HepG2 (cell line): ENCODE measurements at places on chromosomes 3 and 15. TPM values are rescaled to one million over a fixed set of nuclear protein-coding genes. Genes with fewer than 3 reads are reported as not detected.

BSN gene
- 0.70 and 0.86 TPM in 2 replicates for total RNA-seq

MME gene
- total RNA-seq = not detected in 2 replicates

ARL6IP5 gene
- total RNA-seq = 19.6 and 29.6 TPM in 2 replicates

KIF15 gene
- total RNA-seq = 33.8 and 55.1 TPM in 2 replicates

GRK7 gene
- not detected in 2 replicates for total RNA-seq

FANCD2OS gene
- not detected in 2 replicates for total RNA-seq

CX3CR1 gene
- total RNA-seq = not detected in 2 replicates

CCR1 gene
- total RNA-seq = not detected in 2 replicates

CEMIP gene
- total RNA-seq = 1.9 and 4.3 TPM in 2 replicates

DLL4 gene
- 0.13 and 0.20 TPM in 2 replicates for total RNA-seq

SLC9C1 gene
- not detected in 2 replicates for total RNA-seq

LTF gene
- not detected in 2 replicates for total RNA-seq

CD86 gene
- not detected in 2 replicates for total RNA-seq

HGD gene
- 265 and 319 TPM in 2 replicates for total RNA-seq

CFAP20DC gene
- total RNA-seq = not detected in 2 replicates

ITIH4 gene
- total RNA-seq = 1.5 and 5.3 TPM in 2 replicates

RAD51 gene
- 12.8 and 20.6 TPM in 2 replicates for total RNA-seq

SLC24A5 gene
- total RNA-seq = not detected in 2 replicates

TMF1 gene
- 38.4 and 48.1 TPM in 2 replicates for total RNA-seq

GOLGA8N gene
- total RNA-seq = 0.49 and 0.66 TPM in 2 replicates

BCL2A1 gene
- total RNA-seq = 0.31 and 0.97 TPM in 2 replicates

PAK6 gene
- total RNA-seq = 0.07 TPM in 1 of 2 replicates, not detected in the other

ACTC1 gene
- total RNA-seq = not detected in 2 replicates

CSPG4 gene
- total RNA-seq = 0.03 and 0.04 TPM in 2 replicates

SCAANT1 gene
- not detected in 2 replicates for total RNA-seq

MYZAP gene
- total RNA-seq = 0.13 TPM in 1 of 2 replicates, not detected in the other

PPP1R14D gene
- 0.49 and 0.53 TPM in 2 replicates for total RNA-seq

SMCO1 gene
- total RNA-seq = not detected in 2 replicates

CCDC54 gene
- total RNA-seq = not detected in 2 replicates

GOLGA6B gene
- total RNA-seq = not detected in 2 replicates

CCR9 gene
- total RNA-seq = not detected in 2 replicates

GOLGA6L7 gene
- total RNA-seq = not detected in 2 replicates

KIF7 gene
- 4.4 and 6.2 TPM in 2 replicates for total RNA-seq

SCG3 gene
- total RNA-seq = not detected in 2 replicates

SLC2A2 gene
- total RNA-seq = 14.5 and 19.5 TPM in 2 replicates
